Mesothelial cell of epicardium (in vitro differentiated cells): ENCODE measurements at places on chromosomes 3 and 15. TPM values are rescaled to one million over a fixed set of nuclear protein-coding genes. Genes with fewer than 3 reads are reported as not detected.

GOLGA8T gene
- total RNA-seq, result 0.51 to 0.56 TPM in 2 of 3 replicates, not detected in the other

UBP1 gene
- total RNA-seq, result 81.5 to 88.4 TPM (median 86.2 TPM) in 3 replicates

TMED3 gene
- 59.1 to 62.9 TPM (median 61.5 TPM) in 3 replicates for total RNA-seq

EXD1 gene
- total RNA-seq, result not detected in 3 replicates

SAXO2 gene
- 3.3 to 4.3 TPM (median 4.0 TPM) in 3 replicates for total RNA-seq
